Frontal cortex (tissue), 4 donors: ENCODE measurements at places on chromosomes 12 and 14. TPM values are rescaled to one million over a fixed set of nuclear protein-coding genes. Genes with fewer than 3 reads are reported as not detected.

GRCh38 chr12:45970391-45970790 lies 20.0 kb downstream of the SCAF11 start:
- DNase-seq = no peak

Gene NUDT4
- 148 TPM for total RNA-seq

Gene CLECL1
- not detected for total RNA-seq

DNA sequence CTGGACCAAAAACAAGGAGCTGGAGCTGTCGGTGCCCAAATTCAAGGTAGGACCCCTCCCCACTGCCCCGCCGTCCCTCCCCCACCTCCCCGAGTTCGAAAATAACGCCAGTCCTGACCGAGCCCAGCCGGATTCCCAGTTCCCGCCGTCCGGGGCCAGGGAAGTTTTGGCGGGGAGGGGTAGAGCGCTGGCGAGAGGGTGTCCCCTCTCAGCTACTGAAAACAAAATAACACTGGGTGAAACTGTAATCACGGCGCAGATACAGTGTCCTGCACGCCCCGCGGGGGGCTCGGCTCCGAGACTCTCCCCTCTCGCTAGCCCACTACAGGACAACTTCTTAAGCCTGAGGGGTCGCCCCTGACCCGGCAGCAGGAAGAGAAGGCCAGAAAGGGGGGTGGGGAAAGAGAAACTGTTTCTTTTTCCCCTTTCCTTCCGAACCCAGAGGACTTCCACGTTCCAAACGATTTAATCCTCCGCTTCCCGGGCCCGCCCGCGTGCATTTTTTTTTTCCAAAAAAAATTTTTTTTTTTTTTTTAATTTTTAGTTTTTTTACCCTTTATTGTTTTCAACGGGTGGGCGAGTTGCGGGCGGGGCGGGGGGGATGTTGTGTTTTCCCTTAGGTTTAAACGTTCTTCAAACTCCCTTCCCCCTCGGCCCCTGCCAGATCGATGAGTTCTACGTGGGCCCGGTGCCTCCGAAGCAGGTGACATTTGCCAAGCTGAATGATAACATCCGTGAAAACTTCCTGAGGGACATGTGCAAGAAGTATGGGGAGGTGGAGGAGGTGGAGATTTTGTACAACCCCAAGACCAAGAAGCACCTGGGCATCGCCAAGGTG lies 1.6 kb downstream of the SETD1B start:
- no peak for DNase-seq

DNA sequence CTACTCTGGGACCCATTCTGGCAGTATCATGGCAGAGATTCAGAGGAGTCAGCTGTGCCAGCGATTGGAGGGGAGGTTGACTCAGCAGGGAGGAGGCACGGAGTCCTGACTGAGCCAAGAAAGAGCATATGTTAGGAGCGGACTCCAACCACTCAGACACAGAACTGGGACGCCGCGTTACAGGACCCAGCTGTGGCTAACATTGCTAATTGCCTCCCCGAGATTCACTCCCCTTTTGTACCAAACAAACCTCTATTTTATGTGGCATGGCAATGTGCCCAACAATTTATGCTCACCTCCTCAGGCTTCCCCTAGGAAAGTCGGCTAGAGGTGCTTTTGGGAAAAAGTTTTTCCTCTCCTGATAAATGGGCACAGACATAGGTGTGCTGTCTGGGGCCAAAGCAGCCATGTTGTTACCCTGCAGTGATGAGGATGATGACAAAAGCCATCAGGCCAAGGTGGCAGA lies 15.2 kb upstream of the CLIP1 start:
- peak; percentile 58 for DNase-seq
